Hematopoietic multipotent progenitor cell treated with erythropoietin and hydrocortisone succinate and interleukin-3 and kit ligand, for 17 days (in vitro differentiated cells): ENCODE measurements at places on chromosomes 7 and 10.

DNA sequence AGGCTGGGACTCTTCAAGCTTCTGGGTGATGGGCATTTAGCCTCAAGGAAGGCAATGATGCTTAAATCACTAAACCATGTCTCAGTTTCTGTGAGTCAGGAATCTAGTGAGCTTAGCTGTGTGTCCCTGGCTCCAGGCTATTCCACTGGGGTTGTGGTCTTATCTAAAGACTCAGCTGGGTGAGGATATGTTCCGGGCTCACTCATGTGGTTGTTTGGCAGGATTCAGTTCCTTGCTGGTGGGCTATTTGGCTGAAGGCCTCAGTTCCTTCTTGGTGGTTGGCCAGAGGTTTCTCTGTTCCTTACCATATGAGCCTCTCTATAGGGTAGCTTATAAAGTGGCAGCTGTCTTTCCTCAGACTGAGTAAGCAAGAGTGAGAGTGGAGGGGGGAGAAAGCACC lies 12.0 kb downstream of the EVX1 start:
- no peak for DNase-seq

DNA sequence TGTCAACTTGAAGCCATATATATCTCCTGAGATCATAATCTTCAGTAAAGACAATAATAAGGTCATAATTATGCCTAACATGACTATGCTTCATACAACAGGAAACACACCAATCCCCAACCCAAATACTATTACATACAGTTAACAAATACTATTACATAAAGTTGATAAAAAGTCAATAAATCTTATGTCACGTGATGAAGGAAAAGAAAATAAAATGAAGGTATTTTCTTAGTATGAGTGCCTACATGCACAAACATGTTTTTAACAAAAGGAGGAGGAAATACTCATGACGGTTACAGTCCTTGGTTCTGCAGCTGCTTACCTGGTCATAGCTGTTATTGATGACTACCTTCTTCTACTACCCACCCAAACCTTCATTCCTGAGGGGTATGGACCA lies 810.7 kb downstream of the PHTF2 start:
- no peak for DNase-seq

DNA sequence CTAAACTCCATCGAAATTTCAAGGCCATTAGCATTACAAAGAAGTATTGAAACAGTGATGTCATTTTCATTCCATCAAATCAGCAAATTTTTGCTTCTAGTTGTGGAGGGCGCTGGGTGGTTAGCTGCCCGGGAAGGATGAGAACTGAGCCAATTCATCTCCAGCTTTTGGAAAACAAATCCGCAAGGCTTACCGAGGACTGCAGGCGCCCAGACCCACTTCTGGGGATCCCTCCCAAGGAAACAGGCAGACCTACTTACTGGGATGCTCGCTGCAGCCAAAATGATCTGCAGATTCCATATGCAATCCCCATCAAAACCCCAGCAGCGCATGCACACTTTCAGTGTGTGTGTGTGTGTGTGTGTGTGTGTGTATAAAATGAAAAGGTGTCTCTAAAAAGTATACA lies 19.2 kb downstream of the TNRC18 start:
- no peak for DNase-seq

DNA sequence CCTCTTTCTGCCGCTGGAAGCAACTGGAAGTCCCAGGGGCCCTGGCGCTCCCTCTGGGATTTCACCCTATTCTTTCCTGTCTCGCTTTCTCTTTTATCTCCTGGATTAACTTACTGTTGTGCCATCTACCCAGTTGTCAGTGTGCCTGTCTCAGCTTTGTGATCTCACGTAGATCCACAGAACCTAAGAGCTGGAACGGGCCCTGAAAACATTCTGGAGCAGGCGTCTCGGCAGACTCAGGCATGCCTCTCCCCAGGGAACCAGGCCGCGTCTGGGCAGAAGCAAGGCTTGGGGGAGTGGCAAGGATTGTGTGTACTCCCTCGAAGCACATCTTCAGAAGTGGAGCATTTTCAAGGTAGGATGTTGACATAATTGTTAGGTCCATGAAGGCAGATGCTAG lies 87.2 kb downstream of the KCNMA1 start:
- DNase-seq = no peak

DNA sequence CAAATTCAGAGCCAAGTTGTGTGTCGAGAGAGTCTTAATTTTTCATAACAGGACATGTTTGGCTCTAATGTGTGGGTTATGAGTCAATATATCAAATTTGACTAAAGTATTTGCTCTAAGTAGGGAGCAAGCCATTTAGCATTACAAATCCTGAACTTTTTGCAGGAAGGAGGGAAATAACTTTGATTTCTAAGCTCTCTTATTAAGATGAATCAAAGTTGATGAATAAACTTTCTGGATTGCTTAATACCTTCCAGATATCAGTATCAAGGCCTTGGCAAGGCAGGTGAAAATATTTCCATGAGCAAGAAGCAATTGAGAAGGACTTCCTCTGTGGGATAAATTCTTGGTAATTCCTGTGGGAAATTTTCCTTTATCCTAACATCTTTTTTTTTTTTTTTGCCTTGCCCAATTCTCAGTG lies 258.8 kb downstream of the AHR start:
- DNase-seq = no peak
